ENCODE measurements at places on chromosomes 4 and X.

GRCh38 chrX:107601326-107601725 lies 27.0 kb upstream of the PRPS1 start:
- no peak for DNase-seq

GRCh38 chr4:43680421-43680820 lies 768.2 kb downstream of the KCTD8 start:
- DNase-seq = no peak

DNA sequence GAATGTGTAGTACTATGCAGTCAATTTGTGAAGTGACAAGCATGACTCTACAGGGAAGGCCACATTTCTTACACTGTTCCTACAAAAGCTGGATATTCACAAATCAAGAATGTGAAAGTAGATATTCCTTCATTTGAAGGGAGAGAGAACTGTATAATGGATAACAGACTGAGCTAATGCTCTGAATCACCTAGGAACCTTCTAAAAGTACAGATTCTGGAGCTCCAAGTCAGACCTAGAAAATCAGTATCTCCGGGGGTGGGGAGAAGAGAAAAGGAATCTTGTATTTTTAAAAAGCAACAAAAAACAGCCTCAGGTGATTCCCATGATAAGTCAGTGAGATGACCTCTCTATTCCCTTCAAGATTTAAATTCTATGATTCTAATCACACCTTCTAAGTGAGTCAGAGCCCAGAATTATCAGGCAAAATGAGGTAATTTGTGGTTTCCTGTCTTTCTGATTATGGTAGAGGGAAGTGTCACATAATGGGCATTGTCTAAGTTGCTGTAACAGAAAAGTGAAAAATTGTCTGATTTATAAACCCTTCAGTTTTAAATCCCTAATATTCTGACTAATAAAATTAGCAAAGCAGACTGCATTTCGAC lies 80.9 kb downstream of the IL21 start:
- no peak for DNase-seq

GRCh38 chrX:112571388-112571787 lies 108.3 kb downstream of the LHFPL1 start:
- no peak for DNase-seq

- DNase-seq = no peak
Measured at GRCh38 chr4:15884666-15885065, 53.9 kb downstream of the FGFBP1 start.

- DNase-seq = peak; percentile 15
Measured at GRCh38 chr4:22515888-22516541, at the start of gene ADGRA3. ADGRA3 (minus strand) TSS chr4:22516066; CDS start chr4:22515784, 282 bp downstream.

DNA sequence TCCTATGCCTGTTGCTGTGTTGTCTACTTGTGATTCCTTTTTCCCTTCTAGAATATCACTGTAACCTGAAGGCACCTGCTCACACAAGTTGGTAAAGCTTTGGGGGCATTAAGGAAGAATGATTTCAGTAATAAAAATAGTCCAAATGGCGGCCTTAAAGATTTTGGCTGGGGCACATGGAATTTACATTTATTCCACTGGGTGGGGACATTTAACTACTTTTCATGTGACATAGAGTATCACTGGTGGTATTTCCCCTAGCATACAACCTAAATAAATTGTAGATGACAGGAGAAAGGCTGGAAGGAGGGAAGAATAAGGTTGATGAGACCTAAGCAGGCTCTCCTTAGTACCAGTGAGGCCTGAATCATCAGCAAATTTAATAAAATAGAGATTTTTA lies 121.8 kb upstream of the EDA2R start:
- no peak for DNase-seq

DNA sequence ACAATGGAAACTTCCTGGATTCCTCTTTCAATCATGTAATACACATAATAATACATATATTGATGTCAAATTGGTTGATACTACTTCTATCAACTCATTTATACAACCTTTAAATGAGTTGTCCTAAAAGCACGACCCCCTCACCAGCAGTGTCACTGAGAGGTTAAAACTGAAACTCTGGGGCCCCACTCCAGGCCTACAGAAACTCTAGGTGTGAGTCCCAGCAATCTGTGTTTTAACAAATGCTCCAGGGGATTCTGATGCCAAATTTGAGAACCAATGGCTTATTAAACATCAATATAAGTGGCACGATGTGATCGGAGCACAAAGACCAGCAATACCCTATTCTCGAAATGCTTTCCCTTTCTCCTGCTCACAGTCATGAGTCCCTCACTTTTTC lies 47.9 kb downstream of the ATP8A1 start:
- no peak for DNase-seq

DNA sequence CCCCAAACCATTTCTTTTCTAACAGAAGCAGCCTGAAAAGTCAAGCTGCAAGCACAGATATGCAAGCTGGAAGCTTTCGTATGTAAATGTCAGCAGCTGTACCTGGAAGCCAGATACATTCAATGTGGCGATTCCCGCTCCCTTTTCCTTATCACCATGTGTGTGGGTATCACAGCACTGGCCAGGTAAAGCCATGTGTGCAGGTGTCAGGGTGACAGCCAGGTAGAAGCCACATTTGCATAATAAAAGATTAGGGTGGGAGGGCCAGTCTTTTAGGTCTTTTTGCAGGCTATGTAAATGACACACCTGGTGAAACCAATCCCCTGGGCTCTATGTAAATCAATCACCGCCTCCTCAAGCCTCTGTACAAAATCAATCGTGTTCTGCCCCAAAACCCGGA lies 50.1 kb downstream of the RXFP1 start:
- DNase-seq = no peak

DNA sequence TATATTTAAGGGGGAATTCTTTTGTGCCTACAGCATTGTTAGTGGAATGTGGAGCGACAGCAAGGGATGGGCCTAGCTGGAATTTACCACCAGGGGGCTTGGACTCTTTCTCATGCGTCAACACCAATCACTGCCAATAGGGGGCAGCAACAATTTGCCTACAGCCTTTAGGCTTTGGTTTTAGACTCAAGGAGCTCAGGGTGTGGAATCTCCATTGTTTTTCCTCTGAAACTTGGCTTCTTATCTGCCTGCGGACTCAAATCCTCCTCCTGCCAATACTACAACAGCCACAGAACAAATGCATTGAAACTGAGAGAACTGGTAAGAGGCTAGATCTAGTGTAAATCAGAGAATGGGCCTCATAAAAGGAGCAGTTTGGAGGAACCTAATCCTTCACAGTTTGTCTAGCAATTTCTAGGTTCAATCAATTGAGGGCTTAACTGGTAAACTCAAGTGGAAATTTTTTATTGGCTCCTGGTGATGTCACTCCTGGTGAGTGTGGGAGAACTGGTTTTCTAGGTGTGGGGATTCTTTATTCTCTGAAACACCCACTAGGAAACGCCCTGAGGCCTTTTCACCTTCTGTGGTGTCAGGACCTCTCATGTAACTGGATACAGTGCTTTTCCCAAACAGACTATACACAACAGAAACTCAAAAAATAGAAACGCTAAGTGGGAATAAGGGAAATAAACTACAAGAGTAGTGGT lies 27.9 kb upstream of the TMSB4X start:
- DNase-seq = no peak

- DNase-seq = no peak
Measured at GRCh38 chrX:27728291-27728690, 79.5 kb upstream of the MAGEB10 start.

- DNase-seq = no peak
Measured at GRCh38 chrX:107154787-107155620, 36.4 kb upstream of the RBM41 start.

DNA sequence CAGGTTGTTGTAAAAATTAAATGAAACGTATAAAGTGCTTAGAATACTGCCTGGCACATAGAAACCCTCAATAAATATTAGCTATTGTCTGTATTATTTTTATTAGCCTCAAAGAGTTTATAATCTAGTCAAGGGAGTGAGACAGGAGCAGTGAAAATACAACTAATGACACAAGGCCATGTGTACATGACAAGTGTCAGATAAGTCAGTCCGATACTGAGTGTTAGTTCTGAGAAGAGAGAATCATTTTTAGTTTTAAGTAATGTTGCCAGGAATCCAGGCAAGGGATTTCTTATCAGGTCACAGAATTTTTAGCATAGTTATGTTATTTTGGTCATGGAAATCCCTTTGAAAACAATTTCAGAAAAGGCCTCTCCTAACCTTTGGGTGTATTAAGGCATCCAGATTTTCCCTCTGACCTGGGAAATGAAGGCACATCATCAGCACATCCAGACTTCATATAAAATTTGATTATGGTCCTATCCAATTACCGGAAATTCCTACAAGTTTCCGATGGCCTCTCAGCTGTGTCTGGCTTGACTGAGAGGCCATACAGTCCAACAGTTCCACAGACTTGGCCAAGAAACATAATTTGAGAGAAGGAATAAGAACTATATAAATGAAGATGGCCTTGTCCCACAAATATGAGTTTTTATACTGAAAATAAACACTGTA lies 35.7 kb downstream of the PPARGC1A start:
- DNase-seq = no peak

GRCh38 chr4:3267576-3268394 lies 18.8 kb downstream of the MSANTD1 start:
- no peak for DNase-seq

DNA sequence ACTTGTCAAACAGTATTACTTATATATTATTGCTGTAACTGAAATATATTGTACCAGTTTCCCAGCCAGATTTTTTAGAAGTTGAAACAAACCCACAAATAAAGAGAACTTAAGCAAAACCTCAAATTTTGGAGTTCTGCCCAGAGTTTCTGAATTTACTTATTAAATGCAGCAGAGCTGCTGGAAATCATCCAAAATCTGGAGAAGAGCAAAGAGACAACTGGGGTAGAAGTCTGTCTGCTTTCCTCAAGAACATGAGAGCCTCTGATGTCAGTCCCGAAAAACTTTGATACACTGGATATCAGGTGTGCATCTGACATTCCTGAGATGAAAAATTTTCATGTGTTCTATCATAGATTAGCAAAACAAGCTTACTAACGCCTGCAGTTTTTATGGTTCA lies 325.9 kb downstream of the NR3C2 start:
- no peak for DNase-seq

- DNase-seq = peak; percentile 36
Measured at GRCh38 chr4:38132107-38132673, 172.0 kb downstream of the PTTG2 start.

- no peak for DNase-seq
Measured at GRCh38 chrX:154317391-154317995, 21.9 kb downstream of the TKTL1 start.

DNA sequence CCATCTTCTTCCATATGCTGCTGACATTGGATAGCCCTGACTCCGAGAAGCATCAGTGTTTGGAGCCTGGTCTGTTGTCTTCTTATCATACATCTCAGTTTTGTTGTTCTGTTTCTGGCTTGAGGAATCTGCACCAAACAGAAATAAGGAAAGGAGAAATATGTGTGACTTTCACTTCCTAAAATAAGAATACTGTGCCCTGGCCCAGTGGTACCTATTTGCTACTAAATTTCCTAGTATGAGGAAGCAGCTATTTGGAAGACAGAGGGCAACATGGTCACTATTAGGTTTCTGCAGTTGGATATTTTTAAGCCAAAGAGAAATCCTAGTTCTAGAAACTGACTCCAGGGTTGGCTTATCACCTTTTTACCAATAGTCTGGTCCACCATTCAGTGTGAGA lies 16.8 kb downstream of the CT47C1 start:
- DNase-seq = no peak

DNA sequence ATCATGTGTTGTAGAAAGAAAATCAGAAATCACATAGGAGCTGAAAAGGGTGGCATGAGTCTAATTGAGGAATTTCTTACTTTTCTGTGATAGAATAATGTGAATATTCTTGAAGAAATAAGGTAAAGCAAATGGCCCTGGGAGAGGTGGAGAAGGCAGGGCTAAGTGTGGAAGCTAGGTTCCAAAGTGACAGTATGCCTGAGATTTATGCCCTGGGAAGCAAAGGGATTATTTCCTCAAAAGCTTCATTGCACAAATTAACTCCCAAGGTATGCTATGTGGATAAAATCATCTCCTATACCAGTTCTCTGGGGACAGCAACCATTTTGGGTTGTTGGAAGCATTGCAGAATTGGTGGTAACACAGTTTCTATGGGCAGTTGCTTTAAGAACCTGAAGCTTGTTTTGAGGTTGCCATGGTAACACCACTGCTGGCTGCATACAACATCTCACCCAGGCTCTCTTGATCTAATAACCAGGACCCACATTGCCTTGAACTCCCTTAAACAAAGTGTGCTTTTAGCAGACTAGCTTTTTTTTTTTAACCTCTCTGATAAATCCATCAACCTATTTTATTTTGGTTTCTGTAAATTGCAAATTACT lies 21.0 kb downstream of the MAOA start:
- no peak for DNase-seq

GRCh38 chr4:158617956-158618355 lies 53.7 kb downstream of the C4orf46 start:
- no peak for DNase-seq

DNA sequence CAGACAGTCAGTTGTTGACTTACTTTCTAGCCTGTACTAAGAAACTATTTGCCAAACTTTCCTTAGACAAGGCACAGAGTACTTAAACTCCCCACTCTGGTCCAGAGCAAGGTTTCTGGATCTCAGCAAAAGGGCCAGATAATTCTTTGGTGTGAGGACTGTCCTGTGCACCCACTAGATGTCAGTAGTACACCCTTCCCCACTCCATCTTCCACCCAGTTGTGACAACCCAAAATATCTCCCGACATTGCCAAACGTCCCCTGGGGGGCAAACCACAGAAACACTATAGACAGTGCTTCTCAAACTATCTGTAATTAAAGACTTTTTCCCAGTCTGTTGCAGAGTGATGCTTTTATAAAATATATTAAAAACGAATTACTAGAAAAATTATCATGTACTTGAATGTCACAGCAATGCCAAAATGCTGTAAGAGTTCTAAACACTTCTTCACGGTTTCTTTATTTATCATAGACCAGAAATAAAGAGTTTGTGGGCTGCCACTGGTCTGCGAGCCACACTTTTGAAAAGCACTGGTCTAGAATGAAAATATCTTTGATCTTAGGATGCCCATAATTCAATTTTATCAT lies 203.5 kb downstream of the PRDM5 start:
- no peak for DNase-seq

DNA sequence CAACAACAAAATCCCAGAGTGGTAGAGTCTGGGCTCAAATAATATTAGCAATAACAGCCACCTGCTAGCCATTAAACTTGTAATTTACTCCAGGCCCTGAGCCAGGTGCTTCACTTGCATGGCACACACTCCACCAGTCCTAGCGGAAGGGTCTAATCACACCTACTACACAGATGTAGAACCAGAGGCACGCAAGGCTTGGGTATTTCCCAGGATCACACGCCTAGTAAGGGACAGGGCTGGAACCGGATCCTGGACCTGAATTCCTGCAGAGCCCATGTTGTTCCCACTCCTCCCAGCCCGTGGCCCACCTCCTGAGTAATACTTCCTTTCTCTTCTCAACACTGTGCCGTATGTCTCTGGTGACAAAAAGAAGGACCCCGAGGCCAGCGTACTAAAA lies 5.7 kb downstream of the MAGEA1 start:
- no peak for DNase-seq

- DNase-seq = no peak
Measured at GRCh38 chrX:85870585-85870984, 176.8 kb downstream of the CHM start.
